ENCODE measurements at places on chromosomes 2 and 18.

GRCh38 chr2:106868275-106868674, 17.7 kb downstream of the ST6GAL2 start:
- DNase-seq, result no peak

GRCh38 chr2:236646871-236647270, 77.2 kb downstream of the ACKR3 start:
- no peak for DNase-seq

- DNase-seq, result no peak
Observed at GRCh38 chr2:68018727-68019126, 44.1 kb downstream of the C1D start.

- no peak for DNase-seq
Observed at GRCh38 chr2:61090386-61090921, 24.8 kb downstream of the SANBR start.

- DNase-seq, result no peak
Observed at GRCh38 chr18:23735021-23735464, 45.8 kb downstream of the LAMA3 start.

- no peak for DNase-seq
Observed at GRCh38 chr18:35484034-35484433, 13.7 kb downstream of the INO80C start.

DNA sequence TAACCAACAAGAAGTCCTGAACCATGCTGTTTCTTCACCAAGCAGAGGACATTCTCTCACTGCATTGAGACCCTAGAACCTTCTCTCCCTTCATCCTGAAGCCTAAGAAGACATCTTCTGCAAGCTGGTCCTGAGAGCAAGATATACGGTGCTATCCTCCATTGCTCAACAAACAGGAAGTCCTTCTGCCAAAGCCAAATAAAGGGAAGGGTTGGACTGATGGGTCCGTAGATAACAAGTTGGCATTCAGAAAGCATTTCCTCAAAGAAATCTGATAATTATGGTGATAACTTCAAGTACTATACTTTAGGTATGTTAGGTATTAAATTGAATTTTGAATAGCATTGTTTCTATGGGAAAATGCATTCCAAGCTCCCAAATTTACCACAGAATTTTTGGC, 23.3 kb downstream of the GRB14 start:
- no peak for DNase-seq

GRCh38 chr2:44010266-44010665, 14.5 kb upstream of the LRPPRC start:
- no peak for DNase-seq

GRCh38 chr2:40690036-40690435, 238.1 kb upstream of the SLC8A1 start:
- no peak for DNase-seq

DNA sequence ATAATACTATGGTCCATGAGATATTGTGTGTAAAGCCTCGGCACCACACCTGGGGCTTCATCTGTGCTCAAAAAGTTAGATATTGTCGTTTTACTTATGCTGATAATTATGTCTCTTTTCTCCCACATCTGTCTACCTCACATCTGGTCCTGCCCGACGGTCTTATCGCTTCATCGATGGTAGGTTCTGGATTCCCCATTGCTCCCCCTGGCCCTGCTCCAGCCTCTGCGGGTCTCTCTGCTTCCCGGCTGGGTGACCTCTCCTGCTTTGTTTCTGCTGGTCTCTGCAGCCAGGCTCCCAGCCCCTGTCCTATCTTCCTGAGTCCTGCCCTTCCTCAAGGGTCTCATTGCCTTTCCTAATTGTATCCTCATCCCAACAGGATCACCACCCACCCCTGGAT, 294.2 kb downstream of the NDUFA10 start:
- no peak for DNase-seq

GRCh38 chr2:174633623-174633930, 36.0 kb upstream of the WIPF1 start:
- no peak for DNase-seq

DNA sequence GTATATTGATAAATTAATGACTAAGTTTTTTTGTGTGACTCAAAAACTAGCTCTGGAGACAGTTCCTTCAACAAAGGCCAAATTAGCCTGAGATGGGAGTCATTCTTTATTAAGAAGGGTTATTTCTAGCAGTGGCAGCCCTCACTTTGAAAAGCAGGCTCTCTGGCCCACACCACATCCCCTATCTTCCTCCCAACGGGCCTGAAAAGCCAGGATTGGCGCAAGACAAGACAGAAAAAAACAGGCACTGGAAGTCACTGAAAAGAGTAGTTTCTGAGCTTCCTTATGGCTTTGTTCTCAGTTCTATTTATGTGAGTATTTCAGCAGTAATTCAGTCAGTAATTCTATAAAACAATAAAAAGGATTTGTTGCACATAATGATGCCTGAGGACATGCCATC, 149.0 kb downstream of the LAMA3 start:
- DNase-seq, result no peak

DNA sequence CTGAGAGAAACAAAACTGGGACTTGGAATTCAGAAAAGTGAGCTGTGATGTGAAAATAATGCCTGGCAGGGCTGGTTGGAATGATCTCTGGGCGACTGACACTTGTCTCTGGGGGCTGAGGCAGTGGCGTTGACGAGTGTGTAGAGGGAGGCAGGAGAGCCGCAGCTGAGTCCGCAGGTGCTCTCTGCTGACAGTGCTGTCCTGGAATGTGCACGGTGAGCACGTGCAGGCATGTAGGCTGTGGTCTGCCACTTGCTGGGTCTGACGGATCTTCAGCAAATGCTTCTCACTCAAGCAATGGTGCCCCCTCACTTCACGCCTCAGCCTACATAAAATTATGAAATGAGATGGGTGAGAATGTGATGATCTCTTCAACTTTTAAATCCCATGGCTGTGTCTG, 38.5 kb upstream of the ATP9B start:
- DNase-seq, result no peak

DNA sequence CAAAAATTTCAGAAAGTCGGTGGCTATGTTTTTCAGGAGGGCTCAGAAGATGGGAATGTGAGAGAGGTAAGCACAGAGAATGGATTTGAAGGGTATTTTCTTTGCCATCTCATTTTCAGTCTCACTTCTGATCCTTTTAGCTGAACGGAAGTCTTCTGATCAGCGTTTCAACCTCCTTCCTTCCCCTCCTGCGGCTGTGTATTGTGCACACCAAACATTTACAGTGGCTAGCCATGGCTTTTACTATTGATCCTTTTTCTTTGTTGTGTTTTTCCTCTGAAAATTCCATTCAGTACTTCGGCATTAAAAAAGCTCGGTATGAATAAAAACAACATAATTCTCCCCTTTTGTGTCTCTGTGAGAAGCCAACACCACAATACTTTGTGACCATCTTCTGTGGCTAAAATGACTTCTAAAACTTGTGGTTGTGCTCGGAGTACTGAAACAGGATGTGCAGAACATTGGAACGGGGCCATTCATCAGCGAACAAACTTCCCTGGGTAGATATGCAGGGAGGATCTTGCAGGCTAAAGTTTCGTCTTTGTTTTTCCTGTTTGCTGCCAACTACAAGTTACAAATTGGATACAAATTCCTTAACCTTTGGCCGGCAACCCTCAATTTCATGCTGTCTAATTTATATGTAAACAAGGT, 260.8 kb upstream of the FAM98A start:
- no peak for DNase-seq

- no peak for DNase-seq
Observed at GRCh38 chr18:48164116-48164515, 233.7 kb upstream of the SMAD2 start.

- DNase-seq, result no peak
Observed at GRCh38 chr2:8582191-8582590, 99.7 kb upstream of the ID2 start.

GRCh38 chr2:238684362-238685326, 163.2 kb upstream of the TWIST2 start:
- no peak for DNase-seq

GRCh38 chr2:181675254-181675653, 5.1 kb downstream of the NEUROD1 start:
- DNase-seq, result no peak

- no peak for DNase-seq
Observed at GRCh38 chr18:64615021-64615420, 466.1 kb upstream of the LINC00305 start.

- DNase-seq, result no peak
Observed at GRCh38 chr18:5600378-5601071, 56.7 kb upstream of the EPB41L3 start.

- no peak for DNase-seq
Observed at GRCh38 chr2:126777620-126777978, 121.1 kb upstream of the TEX51 start.

GRCh38 chr2:237217995-237218616, 132.4 kb downstream of the COPS8 start:
- DNase-seq, result no peak

DNA sequence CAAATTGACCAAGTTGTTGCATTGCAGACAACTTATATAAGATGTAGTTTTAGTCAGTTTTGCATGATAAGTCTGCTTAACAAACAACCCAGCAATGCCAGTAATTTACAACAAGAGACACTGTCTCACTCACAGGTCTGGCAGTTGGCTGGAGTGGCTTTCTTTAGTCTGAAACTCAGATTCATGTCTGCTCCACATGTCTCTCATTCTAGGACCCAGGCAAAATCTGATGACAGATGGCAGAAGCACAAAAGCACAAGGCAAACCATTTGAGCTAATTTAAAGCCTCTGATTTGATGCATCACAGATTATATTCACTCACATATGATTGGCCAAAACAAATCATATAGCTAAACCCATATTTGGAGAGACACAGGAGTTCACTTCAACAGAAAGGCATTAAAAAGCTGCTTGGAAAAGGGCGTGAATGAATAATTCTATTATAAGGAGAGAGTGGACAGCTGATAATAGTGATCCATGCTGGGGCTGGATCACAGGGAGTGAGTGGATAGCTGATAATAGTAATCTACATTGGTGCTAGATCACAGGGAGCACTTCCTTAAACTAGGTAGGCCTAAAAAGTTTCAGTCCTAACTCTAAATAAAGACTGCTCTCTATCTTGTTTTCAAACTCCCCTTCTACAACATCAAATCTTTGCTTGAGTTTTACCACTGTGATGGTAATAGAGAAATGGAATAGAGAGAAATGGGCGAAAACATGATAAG, 593.2 kb upstream of the ZNF804A start:
- DNase-seq, result no peak

DNA sequence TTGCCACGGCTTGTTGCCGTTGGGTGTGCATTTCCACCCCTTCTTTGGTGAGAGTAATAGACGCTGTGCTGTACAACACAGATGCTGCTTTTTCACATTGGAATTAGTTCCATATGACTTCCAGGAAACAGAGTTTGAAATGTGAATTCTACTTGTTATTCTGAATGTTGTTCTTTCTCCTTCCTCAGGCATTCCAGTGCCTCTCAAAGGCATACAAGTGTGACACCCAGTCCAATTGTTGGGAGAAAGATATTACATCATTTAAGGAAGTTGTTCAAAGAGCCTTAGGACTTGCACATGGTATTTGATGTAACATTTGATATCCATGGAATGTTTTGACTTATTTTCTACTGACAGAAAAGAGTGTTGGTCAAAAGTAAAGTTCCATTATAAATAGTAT, 134.4 kb upstream of the LTBP1 start:
- no peak for DNase-seq

GRCh38 chr18:77248873-77249568, 627 bp upstream of the GALR1 start:
- DNase-seq, result no peak

DNA sequence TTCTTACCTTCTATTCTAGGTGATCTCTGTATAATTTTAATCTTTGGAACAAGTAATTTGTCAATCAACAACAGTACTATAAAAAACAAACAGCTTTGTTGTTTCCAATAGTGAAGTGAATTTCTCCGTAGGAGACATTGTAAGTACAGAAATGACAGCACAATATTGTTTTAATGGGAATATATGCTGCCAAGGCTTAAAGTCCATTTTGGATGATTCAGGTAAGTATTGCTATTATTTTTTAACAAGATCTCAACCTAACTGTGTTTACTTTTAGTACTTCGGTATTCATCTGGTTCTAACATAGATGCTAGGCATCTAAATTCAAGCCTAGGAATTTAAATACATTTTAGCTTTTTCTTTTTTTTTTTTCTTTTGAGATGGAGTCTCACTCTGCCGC, 105.8 kb downstream of the MEP1B start:
- DNase-seq, result no peak

GRCh38 chr2:234690569-234691213, 193.8 kb upstream of the ARL4C start:
- DNase-seq, result no peak

- no peak for DNase-seq
Observed at GRCh38 chr2:147808520-147808919, 36.3 kb upstream of the ACVR2A start.

DNA sequence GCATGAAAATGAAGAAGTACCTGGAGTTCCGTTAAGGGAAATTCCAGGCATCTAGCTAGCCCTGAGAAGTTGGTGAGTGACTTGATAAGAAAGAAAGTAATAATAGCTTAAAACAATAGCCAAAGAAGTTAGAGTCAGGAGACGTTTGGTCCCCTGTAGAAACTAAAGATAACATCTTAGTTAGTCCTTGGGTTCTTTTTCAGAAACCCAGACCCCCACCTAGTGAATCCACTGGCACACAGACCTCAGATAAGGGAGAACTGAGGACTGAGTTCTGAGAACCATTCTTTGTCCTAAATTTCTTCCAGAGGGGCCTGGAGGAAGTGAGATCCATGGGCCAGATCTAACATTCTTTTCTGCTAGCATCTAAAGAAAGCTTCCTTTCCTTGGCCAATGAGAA, 335.4 kb downstream of the SLC4A3 start:
- no peak for DNase-seq

- DNase-seq, result no peak
Observed at GRCh38 chr2:221724631-221725203, 152.6 kb upstream of the EPHA4 start.

DNA sequence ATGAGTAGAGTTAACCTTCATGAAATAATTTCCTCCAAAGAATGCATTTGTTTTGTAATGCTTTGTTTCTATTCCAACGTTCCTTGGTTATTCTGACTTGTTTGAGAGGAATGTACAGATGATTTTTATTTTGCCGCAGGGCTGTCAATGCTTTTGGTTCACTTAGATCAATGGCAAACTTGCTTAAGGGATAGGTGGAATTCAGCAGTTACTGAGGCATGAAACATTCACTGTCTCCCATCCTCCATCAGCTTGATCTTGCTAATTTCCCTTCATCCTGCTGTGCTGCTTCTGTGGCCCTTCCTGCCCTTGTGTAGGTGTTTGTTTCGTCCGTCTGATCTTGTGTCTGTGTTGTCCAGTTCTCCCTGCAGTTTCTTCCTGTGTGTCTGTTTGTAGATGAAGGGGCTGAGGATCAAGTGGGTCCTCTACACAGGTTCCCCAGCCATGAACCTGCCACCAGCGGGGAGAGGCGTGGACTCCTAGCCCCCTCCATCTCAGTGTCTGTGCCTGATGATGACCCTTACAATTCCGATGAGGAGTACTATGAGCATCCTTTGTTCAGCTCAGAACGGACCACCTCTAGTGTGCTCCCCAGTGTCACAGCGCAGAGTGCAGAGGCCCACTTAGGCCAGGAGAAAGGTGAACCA, 84.2 kb upstream of the UNC80 start:
- DNase-seq, result no peak

GRCh38 chr2:111168528-111169239, 48.0 kb downstream of the BCL2L11 start:
- DNase-seq, result no peak

GRCh38 chr2:200784215-200784614, 27.5 kb upstream of the BZW1 start:
- DNase-seq, result no peak
